ENCODE measurements at places on chromosomes 2 and 18.

- no peak for DNase-seq
Measured at GRCh38 chr2:64582774-64583340, 58.7 kb downstream of the AFTPH start.

GRCh38 chr2:190553254-190553653, 18.7 kb upstream of the NEMP2 start:
- DNase-seq = no peak

- DNase-seq = peak; percentile 41
Measured at GRCh38 chr2:239818531-239819011, 206.6 kb downstream of the NDUFA10 start.

DNA sequence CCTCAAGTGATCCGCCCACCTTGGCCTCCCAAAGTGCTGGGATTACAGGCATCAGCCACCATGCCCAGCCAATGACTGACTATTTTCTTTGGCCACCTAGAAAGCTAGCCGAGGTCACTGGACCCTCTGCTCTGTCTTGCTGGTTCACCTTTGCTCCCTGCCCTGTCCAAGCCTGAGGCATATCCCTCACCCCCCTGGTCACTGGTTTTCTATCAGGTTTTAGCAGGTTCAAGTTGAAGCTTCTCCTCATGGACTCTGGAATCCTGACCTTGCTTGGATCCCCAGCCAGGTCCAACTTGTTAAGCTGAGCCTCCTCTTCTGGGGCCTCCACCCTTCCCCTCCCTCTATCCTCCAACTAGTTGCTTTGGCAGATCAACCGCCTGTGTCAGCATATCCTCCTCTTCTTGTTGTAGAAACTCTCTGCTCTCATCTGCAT, 33.4 kb downstream of the PAX8 start:
- no peak for DNase-seq

- no peak for DNase-seq
Measured at GRCh38 chr2:193463011-193463410, 1268.3 kb upstream of the TMEFF2 start.

- no peak for DNase-seq
Measured at GRCh38 chr2:169579044-169579443, 5.1 kb upstream of the PPIG start.

GRCh38 chr2:238433300-238433915, 6.7 kb downstream of the ASB1 start:
- DNase-seq = no peak

DNA sequence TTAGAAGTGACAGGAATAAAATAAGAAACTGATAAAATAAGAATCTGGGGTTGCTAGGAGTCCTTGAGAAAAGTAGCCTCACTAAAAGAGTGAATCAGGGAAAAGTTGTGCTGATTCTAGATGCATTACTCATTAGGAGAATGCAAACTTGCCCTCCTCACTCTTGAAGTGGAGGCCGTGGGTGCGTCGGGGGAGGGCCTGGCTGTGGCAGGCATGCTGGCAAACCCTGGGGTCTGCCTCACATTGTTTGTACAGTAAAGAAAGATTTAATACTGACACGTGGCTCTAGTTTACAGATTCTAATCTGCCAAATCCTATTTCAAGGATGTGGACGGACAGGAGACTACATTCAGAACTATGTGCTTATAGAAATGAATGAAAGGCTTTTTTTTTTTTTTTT, 41.9 kb downstream of the TANC1 start:
- no peak for DNase-seq

GRCh38 chr2:160457588-160457987, 36.0 kb downstream of the RBMS1 start:
- no peak for DNase-seq

DNA sequence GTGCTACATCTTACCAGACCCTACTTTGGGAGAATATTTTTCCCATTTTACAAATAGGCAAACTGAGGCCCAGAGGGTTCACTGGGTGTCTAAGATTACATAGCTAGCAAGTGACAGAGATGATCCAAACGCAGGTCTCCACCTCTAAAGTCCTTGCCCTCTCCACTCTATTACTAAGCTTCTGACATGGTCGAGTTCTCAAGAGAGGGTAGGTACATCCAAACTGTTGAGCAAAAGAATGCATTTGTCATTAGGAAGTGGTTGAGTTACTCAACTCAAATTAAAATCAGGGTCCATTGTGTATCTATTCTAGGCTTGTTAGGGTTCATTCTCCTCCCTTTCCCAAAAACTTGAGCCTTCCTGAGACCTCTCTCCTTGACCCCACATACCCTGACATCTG, 680.6 kb upstream of the FANCL start:
- DNase-seq = no peak

GRCh38 chr2:138779781-138780445, at the start of gene NXPH2:
NXPH2 (minus strand) TSS chr2:138780390; CDS start chr2:138780241, 149 bp downstream.
- no peak for DNase-seq

DNA sequence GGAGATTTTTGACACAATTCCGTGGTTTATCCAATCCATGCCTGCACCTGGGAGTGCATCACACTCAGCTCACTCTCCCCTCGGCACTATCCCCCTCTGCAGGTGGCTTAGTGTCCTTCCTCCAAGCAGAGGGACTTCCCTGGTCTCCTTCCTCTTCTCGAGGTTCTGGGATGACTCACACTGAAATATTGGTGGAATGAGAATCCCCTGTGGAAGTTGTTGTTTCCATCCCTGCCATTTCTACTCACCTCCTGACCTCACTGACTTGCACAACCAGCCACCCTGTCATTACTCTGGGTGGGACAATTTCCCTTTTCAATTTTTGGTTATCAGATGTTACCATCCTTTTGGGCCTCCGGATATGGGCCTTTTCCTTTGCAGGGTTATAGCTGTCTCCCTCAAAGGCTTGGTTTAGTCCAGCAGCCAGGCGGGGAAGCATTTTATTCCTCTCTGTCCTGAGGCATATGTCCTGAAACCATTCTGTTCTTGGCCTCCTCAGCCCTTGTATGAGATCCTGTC, 59.9 kb downstream of the PTPRM start:
- DNase-seq = no peak

GRCh38 chr2:195508139-195508455, 148.9 kb upstream of the SLC39A10 start:
- DNase-seq = no peak

DNA sequence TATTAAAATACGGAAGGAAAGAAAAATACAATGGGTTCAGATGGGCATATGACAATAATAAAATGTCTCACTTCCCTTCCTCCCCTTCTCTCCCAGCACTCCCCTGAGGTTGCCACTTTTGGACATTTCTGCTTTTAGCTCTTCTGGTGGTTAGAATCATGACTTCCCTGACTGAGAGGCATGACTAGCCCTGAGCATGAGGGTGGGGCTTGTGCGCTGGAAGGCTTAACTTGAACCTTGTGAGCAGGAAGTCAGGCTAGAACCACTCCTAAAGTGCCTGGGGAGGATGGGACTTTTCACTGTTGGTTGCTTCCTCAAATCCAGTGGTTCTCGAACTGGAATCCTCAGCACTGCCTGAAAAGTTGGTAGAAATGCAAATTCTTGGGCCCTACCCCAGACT, 19.7 kb upstream of the ARHGAP25 start:
- no peak for DNase-seq

DNA sequence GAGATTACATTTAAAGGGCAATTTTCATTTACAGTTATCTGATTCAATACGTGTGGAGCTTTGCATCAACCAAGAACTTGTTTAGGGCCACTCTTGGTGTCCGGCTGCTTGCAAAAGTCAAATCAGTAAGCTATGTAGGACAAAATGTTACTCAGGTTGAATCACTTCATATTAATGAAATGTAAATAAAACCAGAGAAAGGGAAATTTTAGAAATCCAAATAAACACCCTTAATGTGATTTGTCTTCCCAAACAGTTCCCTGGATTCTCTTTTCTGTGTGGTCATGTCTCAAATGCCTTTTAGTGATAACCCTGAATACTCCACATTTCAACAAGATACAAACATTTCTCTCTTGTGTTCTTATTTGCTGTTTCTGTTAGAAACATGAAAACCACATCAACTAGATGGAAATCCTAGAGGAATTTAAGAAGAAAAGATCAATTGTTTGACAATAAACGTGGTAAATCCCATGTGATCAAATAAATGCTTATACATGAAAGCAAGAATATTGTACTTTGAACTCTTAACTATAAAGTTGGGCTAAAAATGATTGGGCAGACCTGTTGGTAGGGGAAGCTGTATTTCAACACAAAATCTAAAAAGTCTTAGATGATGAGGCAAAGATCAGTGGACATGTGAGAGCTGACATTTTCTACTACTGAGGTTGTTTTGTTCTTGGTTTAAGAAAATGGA, 101.3 kb downstream of the CDC42EP3 start:
- no peak for DNase-seq

DNA sequence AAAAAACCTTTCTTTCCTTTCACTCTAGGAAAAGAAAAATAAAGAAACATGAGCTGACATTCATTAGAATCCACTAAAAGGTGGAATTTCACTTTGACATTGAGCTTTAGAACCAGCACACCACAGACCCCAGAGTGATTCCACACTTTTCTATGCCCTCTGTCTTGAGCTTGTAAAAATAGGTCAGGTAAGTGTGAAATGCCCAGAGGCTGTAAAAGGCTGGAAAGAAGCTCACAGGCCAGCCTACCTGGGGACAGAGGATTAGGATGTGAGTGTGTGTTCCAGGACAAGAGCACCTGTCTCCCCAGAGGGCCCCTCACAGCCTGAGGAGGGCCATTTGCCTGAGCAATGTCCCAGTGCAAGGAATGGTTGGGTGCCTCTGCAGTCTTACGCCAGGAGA, 56.3 kb upstream of the MYO3B start:
- DNase-seq = no peak

DNA sequence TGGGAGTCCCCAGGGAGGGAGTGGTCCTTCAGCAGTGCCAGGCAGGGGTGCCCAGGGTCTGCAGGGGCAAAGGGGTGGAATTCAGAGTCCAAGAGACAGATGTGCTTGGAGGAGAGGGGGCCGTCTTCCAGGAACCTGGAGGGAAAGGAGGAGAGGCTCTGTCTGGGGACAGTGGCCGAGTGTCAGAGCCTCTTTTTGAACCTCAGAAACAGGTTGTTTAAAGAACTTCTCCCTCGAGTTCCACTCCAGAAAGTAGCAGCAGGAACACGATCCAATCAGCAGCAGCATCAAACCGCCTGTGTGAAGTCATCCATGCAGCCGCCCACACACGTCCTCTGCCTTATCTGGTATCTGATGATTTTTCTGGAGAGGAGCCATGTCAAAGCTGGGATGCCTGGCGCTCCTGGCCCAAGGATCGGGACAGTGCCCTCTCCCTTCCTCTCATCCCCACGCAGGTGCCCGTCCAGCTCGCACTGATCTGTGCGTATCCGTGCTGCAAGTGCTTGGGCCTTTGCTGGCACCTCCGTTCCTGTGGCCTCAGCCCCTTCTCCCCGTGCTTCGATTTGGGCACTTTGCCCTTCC, 205.1 kb downstream of the NDUFA10 start:
- no peak for DNase-seq

DNA sequence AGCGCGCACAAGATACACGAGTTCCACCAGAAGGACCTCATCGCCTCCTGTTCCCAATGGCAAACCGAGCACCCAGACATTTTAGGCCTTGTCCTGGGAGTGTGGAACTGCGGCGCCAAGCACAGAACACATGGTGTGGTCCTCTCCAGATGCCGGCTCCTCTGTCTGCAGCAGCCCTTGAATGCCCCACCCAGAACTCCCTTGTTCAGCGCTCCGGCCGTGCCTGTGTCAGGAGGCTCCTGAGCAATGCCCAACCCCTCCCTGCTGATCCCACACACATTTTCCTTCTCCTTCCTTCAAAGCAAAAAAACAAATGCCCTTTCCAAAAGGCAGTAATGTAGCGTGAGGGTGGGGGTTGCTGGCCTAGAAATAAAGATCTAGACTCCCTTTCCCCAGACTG, 89.8 kb downstream of the GFPT1 start:
- DNase-seq = no peak

DNA sequence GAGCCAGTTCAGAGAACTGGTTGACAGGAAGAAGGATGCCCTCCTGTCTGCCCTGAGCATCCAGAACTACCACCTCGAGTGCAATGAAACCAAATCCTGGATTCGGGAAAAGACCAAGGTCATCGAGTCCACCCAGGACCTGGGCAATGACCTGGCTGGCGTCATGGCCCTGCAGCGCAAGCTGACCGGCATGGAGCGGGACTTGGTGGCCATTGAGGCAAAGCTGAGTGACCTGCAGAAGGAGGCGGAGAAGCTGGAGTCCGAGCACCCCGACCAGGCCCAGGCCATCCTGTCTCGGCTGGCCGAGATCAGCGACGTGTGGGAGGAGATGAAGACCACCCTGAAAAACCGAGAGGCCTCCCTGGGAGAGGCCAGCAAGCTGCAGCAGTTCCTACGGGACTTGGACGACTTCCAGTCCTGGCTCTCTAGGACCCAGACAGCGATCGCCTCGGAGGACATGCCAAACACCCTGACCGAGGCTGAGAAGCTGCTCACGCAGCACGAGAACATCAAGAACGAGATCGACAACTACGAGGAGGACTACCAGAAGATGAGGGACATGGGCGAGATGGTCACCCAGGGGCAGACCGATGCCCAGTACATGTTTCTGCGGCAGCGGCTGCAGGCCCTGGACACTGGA, 92.5 kb upstream of the EML6 start:
- no peak for DNase-seq

DNA sequence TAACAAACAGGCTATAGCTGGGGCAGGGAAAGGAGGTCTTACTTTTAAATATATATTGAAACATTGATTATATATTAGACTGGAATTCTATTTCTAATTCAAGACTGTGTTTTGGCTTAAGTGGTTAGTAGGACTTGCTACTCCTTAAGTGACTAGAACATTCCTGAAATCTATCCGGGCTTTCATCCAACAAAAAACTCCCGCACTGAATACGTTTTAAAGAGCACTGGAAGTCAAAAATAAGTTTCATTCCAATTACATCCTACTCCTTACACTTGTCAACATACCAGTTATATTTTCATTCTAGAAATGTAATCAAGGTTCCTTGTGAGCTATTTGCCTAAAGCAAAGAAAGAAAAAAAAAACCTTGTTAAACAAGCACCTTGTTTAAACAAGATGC, 204.6 kb downstream of the SP3 start:
- no peak for DNase-seq

DNA sequence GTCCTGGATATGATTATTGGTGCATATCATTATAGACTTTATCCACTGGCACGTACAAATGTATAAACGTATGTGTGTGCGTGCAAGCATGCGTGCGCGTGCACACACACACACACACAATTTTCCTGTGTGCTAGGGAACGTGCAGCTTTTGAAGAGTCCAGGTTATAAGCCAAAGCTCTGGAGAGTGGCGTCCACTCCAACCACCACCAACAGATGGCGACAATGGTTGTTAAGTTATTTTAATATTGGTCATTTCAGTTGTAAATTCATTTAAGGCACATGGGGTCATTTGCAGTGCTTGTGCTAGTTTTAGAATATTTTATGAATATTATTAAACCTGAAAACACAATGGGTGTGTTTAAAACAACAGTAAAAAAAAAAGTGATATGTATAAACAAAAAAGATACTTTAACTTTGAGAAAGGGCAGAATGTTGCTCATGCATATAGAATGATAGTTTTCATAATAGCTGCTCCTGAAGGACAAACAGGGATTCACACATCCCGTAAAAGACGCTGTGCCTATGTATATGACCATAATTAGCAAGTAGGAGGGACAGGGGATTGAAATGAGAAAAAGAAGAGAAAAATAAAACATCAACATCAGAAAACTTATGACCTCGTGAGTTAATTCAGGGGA, 124.2 kb upstream of the ITGB6 start:
- DNase-seq = no peak
